ENCODE measurements at places on chromosomes 11 and 22. TPM values are rescaled to one million over a fixed set of nuclear protein-coding genes. Genes with fewer than 3 reads are reported as not detected.

Gene C11orf16
- not detected for total RNA-seq

DNA sequence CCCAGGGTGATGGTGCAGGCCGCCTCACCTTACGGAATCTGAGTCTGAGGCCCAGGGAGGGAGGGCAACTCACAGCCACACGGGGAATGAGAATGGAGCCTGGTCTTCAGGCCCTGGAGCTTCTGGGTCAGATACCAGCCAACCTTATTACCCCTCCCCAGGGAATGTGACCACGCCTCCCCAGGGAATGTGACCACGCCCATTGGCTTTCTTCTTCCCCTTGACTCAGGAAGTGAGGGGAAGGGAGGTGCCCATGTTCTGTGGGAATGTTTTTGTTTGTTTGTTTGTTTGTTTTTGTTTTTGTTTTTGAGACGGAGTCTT lies 57.5 kb upstream of the RBFOX2 start:
- no peak for DNase-seq

Gene SLC1A2
- not detected for total RNA-seq

Gene GAB4
- total RNA-seq = 0.61 TPM

GRCh38 chr11:45096636-45097035 lies 49.8 kb upstream of the PRDM11 start:
- DNase-seq = no peak

GRCh38 chr11:59283825-59284772 lies 71.4 kb upstream of the MPEG1 start:
- DNase-seq = peak; percentile 57

Measured in naive thymus-derived CD4-positive, alpha-beta T cell (primary cell).